ENCODE measurements at places on chromosomes 12 and 14.

DNA sequence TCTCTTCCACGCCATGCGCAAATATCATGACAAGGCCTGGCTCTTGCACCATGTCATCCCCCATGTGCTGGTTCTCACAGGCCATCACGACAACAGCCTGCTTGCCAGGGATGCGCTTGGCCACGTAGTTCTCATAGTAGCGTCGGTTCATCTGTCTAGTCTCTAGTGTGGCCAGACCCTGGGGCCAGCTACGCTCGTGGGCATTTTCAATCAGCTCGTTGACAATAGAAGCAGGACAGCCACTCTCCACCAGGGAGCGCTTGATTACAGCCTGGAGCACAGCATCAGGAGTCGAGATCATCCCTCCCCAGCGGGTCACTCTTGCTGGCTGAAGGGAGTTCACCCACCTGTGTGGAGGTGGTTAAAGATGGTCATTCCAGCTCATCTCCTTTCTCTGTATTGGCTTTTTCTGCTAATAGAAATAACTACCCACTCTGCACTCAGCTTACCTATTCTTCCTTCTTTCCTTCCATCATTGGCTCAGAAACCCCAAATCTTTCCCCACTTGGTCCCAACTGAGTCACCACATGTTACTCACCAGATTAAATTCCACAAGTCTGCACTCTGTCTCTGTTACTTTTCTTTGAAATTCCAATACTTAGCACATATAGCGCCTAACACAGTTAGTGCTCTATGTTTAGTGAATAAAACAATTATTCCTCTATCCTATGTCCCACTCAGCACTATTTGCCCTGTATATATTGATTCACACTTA lies 15.1 kb downstream of the RNF41 start:
- DNase-seq: peak; percentile 79

DNA sequence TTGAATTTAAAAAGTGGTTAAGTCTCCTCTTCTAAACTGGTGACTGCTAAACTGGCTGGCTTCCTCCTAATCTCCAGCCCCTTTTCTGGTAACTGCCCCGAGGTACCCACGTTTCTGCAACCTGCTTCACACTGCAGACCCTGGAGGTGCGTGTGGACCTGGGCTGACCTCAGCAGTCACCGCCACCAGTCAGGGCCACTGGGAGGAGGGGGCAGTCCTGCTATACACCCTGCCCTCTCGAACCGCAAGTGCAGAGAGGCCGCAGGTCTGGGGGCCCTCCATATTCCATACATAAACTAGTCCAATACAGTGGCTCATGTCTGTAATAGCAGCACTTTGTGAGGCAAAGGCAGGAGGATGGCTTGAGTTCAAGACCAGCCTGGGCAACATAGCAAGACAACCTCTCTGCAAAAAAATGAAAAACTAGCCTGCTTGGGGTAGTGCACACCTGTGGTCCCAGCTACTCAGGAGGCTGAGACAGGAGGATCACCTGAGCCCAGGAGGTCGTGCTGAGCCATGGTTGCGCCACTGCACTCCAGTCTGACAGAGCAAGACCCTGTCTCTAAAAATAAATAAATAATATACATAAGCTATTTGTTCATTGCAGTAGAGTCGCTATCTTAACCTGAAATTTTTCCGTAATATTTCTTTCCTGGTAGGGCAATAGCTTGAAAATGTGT lies 25.6 kb downstream of the VPS37B start:
- no peak for DNase-seq

DNA sequence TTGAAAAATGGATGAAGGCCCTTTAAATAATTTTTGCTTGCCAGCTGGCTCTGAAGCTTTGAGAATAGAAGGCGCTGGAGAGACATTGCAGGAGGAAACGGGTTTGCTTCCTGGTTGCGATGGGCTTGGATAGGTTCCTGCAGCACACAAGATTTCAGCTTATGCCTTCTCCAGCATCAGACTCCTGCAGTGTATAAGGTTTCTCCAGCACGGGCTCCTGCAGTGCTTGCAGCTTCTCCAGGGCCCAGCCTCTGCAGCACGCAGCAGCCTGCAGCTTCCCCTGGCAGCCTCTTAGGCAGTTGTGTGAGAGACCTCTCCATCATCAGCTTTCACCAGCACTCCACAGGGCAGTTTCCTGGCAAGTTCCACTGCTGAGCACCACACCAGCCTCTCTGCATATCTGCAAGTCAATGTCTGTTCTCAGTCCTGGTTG lies 78.7 kb upstream of the ZDHHC17 start:
- no peak for DNase-seq

GRCh38 chr14:65222440-65222858 lies 120.1 kb upstream of the MAX start:
- peak; percentile 41 for DNase-seq

- DNase-seq: no peak
Measured at GRCh38 chr14:94560751-94561655, at the start of gene SERPINA4. Gene SERPINA4, plus strand, starts transcription at chr14:94561442. Its CDS starts 2,041 bp downstream, at chr14:94563483.

- DNase-seq: peak; percentile 1
Measured at GRCh38 chr14:20468764-20469241, 403 bp upstream of the PNP start.

DNA sequence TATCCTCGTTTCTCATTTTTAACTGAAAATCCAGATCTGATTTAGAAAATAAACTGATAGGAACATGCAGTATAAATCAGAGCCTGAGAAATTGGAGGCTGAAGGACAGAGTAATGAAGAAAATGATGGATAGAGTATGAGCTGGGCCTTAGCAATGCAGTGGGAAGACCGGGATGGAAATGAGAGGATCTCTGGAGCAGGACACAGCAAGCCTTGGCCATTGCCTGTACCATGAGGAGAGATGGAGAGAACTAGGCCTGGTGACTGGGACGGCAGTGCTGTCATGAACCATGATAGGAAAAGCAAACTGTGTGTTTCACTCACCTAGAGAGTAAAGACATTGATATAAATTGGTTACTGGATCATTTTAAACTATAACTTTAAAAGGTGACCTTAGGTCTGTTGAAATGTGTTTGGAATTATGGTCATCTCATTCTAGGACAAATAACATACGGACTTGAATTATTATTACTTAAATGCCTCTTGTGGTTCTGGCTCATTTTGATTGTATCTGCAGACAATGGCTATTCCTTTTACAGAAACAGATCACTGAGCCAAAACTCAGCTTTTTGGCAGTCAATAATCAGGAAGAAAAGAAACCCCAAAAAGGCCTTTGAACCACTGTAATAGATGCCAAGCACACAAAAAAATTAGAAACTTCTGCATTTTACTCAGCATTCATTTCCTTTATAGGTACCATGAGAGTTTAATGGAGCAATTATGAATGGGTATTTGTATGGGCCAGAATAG lies 251.9 kb upstream of the PRKD1 start:
- no peak for DNase-seq

DNA sequence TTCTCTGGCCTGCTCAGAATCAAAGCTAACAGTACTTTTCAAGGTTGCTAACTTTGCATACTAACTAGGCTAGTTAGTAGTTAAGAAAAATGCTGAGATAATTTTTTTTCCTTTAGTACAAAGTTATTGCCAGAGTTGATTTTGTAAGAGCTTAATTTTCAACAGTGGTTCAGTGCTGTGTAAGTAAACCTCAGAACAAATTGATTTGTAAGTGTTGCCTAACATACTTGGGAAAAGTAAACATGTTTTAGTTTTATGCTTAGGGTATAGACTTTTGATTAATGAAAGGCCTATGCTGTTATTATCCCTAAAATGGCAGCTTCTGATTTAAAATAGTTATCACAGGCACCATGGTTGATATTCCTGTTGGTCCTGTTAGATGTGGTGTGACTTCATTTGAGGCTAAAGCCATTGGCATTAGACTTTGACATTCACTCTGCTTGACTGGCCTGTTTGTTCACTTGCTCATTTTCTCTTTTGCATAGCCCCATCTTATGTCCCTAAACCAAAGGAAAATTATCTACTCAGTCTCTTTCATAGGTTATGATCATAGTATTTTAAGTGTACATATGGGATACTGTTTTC lies 5.2 kb downstream of the CMAS start:
- DNase-seq: no peak

GRCh38 chr12:22729431-22729956 lies 104.5 kb downstream of the ETNK1 start:
- DNase-seq: peak; percentile 12

Measured in ACHN (cell line).